ENCODE measurements at places on chromosomes 2 and 18. TPM values are rescaled to one million over a fixed set of nuclear protein-coding genes. Genes with fewer than 3 reads are reported as not detected.

DNA sequence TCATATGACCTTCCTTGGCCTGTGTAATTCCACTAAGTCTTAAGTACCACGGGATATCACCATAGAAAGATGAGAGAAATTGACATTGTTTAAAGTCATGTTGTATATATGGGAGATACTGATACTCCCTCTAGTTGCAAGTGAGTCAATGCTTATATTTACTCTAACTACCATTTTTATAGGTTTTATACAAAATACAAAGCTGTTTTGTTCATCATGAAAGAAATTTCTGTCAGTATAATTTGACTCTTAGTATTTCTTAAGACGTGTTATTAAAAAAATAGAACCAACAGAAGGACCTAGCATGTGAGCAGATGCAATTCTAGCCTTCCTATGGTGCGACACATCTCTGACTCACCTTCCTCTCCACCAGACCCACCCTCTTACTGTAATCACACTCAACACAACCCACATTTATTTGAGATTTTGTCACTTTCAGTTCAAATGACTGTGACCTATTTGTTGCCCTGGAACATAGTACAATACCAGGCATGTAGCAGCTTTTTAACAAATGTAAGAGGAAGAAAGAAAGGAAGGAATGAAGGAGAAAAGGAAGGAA is 453.1 kb downstream of the CMPK2 start:
- DNase-seq = no peak

VRK2 gene
- total RNA-seq = 30.9 TPM

SERPINB2 gene
- not detected for total RNA-seq

DNA sequence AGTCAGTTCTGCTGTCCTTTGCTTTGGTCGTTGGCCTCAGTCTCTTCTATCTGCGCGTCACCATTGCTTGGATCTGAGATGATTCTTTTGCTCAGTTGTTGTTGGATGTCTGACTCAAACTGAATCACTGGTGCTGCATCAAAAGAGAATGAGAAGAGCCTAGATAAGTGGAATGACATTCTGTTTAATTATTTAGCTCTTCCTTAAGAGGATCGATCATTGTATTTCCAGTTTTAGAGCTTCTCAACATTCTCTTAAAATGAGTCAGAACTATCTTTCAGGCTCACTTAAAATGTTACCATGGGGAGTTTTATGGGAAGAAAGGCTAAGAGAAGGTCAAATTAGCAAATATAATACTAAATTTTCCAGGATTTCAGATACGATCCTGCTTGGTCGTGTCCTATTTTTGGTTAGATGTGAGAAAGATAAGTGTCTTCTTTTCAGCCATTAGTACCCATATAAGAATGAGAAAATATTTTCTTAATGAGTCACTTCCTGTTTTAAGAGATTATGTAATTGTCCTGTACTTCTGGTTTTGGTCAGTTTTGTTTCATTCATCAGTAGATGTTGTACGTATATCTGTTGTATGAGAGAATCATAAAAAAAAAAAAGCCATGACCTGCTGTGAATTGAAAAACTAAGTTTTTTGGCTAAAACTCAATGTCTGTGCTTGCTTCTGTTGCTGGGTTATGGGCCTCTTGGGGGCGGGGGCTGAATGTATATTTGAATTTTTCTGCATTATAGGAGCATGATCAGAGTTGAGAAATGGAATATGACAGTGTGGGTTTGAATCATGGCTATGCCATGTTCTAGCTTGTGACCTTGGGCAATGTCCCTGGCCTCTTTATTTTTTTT is 31.6 kb upstream of the CASP10 start:
- DNase-seq = no peak

DNA sequence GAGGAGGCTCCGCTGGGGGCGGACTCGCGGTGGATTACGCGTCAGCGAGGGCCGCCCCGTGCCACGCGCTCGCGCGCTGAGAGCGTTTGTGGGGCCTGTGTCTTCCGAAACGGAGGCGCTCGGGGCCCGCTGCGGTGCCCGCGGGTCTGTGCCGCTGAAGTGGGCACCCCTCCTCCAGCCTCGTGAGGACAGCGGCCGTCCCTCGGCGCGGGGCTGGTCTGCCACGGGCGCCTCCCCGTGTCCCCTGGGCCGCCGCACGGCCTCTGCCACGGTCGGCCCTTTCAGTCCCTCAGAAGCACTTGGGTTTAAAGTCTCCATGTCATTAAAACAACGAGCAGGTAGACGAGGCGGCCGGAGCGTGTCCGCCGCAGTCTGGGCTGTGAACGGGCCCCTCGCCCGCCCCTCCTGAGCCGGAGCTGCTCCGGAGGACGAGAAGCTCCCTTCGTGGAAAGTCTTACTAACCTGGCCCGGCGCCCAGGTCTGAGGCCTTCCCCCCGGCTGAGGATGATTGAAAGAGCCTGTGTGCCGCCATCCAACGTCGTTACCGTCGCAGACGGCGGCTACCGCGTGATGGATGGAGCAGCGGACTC is 97.6 kb downstream of the NFATC1 start:
- DNase-seq = no peak

- no peak for DNase-seq
These were observed 73.0 kb upstream of the RGPD5 start for GRCh38 chr2:109721135-109721534.

DNA sequence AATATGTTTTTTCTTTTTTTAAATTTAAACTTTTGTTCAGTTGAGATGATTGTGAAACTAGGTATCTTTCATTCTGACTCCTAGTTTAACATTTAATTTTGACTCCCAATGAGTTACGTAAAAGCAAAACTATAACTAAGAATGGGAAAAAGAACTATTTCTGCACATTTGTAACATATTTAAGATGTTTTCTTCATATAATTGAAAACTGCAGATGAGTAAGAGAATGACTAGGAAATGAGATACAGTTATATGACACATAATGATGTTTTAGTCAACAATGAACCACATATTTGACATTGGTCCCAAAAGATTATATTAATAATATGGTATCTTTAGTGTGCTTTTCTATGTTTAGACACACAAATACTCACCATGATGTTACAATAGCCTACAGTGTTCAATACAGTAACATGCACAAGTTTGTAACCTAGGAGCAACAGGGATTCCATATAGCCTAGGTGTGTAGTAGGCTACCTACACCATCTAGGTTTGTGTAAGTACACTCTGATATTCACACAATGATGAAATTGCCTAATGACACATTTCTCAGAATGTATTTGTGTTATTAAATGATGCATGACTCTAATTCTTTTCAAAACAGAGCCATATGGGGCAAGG is 12.6 kb downstream of the ERMN start:
- no peak for DNase-seq

POTEI gene
- not detected for total RNA-seq

CDC42EP3 gene
- 75.3 TPM for total RNA-seq

GRCh38 chr2:19799881-19800780 is 101.7 kb downstream of the TTC32 start:
- no peak for DNase-seq

DNA sequence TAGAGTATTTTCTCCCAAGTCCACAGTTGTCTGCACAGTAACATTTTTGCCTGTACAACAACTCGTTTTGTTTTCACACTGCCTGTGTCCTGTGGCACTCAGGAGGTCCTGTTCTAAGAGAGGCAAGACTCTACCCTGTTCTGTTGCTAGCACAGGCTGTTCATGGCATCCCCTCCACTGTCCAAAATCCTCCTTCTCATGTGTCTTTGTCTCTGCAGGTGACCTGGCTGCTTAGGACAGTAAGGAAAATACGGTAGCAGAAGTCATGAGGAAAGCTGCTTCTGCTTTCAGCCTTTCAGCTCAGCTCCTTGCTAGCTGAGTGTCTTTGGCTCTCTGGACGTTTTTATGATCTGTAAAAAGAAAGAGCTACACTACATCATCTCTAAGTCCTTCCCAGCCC is 205.9 kb downstream of the C1D start:
- DNase-seq = no peak

DNA sequence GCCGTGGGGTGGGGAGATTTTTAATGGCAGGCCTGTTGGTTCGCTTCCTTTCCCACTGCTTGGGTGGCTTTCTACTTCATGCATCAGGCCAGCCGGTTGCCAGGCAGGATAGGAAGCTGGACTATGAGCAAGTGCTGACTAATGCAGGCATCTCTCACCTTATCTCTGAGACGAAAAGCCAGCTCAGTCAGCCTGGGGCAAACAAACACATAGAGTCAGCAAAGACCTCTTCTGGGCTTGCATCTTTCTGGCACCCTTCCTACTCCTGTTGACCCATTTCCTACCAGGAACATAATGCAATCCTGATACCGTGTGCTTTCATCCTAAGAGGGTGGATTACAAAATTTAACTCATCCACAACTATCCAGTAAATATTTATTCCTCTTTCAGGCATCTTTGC is 416.6 kb upstream of the MEX3C start:
- peak; percentile 37 for DNase-seq

MALL gene
- total RNA-seq = 9.9 TPM

TMEM169 gene
- total RNA-seq = 0.62 TPM

- no peak for DNase-seq
These were observed 10.7 kb upstream of the FAM136A start for GRCh38 chr2:70312560-70312959.

CYBRD1 gene
- total RNA-seq = 58.3 TPM

LRRC30 gene
- not detected for total RNA-seq

NDUFV2 gene
- total RNA-seq = 521 TPM

Data from Right ventricle myocardium superior (tissue), 1 donor.